ENCODE measurements at places on chromosomes 4 and X.

- no peak for DNase-seq
These were observed 9.4 kb downstream of the TASL start for GRCh38 chrX:30568136-30568535.

GRCh38 chr4:52979020-52979419, 116.9 kb downstream of the RASL11B start:
- no peak for DNase-seq

DNA sequence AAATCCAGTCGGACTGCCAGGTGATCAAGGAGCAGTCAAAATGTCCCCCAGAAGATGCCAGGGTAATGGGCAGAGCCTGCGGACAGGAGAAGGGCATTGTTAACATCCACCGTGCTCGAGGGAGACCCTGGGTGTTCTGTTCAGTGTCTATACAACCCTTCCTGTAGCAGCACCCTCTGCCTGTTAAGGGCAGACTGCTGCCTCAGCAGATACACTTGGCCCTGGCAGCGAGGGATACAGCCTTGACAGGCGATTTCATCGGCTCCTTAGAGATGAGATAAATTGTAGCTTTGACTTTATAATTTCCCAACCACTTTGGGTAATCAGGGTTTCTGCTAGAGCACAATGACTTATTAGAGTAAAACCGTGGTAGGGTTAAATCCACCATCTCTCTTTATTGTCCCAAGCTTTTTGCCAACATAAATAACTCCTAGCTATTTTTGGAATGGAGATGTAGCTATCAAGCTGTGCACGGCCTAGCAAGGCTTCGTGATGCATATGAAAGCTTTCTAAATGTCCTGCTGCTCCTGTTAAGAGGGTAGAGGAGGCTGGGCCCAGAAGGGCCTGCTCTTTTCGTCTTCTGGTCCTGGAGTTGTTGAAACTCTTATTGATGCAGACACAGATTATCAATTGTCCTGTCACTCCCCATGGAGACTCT, 195.9 kb downstream of the CPEB2 start:
- DNase-seq = no peak

GRCh38 chr4:57766341-57766740, 656.2 kb upstream of the IGFBP7 start:
- DNase-seq = no peak

GRCh38 chr4:96189761-96190160, 349.9 kb downstream of the PDHA2 start:
- DNase-seq = no peak

DNA sequence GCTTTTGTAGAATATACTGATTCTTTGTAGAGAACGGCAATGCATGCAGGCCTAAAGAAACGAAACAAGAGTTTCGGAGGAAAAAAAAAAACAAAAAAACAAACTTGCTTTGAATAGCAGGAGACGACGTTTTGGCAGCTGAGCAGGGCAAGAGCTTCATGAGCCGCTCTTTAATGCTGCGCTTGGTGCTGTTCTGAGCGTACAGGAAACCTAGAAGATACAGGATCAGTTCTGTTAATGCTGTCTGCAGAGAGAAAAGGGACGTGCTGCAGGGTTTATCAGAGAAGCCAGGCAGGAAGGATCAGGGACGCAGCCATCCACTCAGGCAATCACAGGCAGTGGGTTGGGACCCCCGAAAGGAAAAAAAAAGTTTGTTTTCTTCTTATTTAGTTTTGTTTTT, 182.2 kb downstream of the PACRGL start:
- no peak for DNase-seq

GRCh38 chr4:108337923-108338322, 169.2 kb upstream of the LEF1 start:
- no peak for DNase-seq

GRCh38 chr4:169070895-169071218, 60.8 kb upstream of the CBR4 start:
- DNase-seq = no peak

DNA sequence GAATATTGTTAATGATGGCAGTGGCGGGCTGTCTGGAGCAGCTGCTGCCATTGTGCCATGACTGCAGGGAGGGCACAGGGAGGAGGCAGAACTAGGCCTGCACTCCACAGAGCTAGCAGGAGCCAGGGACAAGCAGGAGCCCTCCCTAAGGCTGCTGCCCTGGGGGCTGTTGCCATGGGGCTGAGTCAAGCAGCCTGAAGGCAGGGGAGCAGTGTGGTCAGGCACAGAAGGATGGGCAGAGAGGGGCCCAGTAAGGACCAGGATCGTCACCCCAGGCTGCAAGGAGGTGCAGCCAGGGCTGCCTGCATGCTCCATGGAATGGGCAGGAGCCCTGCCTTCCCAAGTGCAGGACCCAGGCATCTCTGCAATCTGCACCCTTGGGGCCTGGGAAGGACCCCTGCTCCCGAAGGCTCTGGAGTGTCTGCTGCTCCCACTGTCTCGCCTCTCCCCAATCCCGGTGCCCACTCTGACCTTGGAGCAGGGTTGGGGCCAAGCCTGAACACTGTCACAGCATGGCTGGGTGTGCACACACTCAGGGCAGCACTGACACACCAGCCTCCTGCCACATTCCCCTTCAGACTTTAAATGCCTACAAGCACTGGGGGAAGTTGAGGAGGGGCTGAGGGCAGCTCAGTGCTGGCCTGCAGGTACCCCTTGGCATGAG, 98.3 kb upstream of the GALNTL6 start:
- DNase-seq = no peak

DNA sequence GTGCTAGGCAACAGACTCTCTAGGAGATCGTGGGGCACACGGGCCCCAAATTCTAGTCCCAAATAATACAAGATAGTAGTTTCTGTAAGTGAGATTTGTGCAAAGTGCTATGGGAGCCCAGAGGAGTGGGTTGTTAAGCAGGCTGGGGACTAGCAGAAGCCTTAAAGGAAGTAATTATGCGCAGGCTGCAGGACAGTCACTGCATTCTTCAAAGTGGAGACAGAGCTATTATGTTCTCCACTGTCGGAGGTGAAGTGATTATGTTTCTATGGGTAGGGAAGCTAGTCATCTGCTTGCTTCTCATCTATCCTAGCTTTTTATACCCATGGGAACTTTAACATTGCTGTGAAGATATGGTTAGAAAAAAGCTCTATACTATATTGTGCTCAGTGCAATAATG, 154.2 kb downstream of the CPE start:
- no peak for DNase-seq

DNA sequence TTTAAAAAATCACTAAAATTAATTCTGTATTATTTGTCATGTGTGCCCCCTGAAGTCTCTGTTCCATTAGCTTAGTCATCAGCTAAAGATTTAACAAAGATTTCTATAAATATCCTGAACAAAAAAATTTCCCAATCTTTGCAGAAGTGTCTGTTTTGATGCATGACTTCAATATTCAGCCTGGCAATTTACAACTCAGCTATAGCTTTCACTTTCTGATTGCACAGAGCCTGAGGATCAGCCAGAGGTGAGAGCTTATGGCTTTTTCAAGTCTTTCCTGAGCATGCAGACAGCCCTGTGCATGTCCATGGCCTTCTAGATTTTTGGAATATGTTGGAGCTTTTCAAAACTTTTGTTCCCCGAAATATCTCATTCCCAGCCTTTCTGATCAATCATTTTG, 420.1 kb downstream of the ZNF674 start:
- no peak for DNase-seq

GRCh38 chr4:5992828-5993321, 25.4 kb downstream of the C4orf50 start:
- DNase-seq = no peak

- no peak for DNase-seq
These were observed 125.0 kb downstream of the ARHGAP6 start for GRCh38 chrX:11540532-11541377.

GRCh38 chr4:109672169-109672930, 30.9 kb downstream of the CASP6 start:
- DNase-seq = no peak

DNA sequence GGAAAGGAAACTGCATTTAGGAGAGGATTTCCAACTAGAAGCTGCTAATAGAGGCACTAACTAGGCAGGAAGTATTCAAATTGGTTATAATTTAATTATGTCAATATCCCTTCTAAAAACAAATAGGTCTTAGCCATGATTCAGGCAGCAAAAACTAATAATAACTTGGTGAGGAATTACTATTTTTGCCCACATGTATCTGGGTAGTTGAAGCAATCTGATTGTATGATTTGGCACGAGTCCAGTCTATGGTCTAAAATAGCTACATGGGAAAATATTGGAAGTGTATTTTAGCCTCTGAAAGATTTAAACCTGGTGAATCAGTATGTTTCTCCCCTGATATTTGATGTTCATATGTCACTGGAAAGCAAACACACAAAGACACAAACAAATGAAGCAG, 62.2 kb downstream of the MFAP3L start:
- DNase-seq = no peak

- no peak for DNase-seq
These were observed 88.4 kb upstream of the PAQR3 start for GRCh38 chr4:79027656-79028055.

GRCh38 chr4:100149190-100149589, 41.1 kb downstream of the DDIT4L start:
- no peak for DNase-seq

- DNase-seq = no peak
These were observed 366.5 kb downstream of the FAT4 start for GRCh38 chr4:125681240-125681639.

GRCh38 chr4:145217349-145217748, 37.0 kb upstream of the OTUD4 start:
- no peak for DNase-seq

- no peak for DNase-seq
These were observed 147.8 kb upstream of the PAQR3 start for GRCh38 chr4:79087071-79087470.

DNA sequence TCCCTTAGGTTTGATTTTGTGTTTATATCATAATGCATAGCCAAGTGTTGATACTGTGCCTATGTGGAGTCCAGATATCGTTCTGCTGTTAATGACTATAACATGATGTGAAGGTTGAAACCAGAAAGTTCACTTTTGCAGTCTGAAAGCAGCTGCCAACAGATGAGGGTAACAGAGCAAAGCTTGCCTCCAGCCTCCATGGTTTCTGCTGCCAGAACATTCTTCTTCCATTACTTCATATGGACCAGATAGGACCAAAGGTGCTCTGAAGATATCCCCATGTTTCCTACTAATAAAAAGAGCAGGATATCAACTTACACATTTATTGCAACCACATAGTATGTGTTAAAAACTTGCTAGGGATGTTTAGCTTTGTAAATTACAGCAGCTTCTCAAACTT, 394.1 kb downstream of the SPRY1 start:
- DNase-seq = no peak

- DNase-seq = no peak
These were observed 22.8 kb upstream of the ADGRL3 start for GRCh38 chr4:61177367-61177766.

DNA sequence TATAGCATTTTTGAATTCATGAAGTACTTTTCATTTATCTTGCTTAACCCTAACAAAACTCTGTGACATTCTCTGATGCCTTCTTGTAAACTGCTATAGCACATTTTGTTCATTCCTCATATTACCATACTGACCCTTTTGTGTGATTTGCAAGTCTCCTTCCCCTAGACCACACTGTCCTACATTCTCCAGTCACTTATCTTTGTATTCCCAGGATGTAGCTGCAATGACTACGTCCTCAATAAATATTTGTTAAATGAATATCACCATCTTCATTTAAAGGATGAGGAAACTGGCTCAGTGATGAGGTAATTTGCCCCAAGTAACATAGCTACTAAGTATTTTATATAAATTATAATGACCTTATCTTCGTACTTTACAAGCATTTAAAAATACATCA, 11.9 kb downstream of the HUWE1 start:
- no peak for DNase-seq

- DNase-seq = no peak
These were observed 2144.2 kb upstream of the AGA start for GRCh38 chr4:179586460-179586859.

GRCh38 chr4:25172961-25173915, 13.0 kb upstream of the SEPSECS start:
- no peak for DNase-seq

DNA sequence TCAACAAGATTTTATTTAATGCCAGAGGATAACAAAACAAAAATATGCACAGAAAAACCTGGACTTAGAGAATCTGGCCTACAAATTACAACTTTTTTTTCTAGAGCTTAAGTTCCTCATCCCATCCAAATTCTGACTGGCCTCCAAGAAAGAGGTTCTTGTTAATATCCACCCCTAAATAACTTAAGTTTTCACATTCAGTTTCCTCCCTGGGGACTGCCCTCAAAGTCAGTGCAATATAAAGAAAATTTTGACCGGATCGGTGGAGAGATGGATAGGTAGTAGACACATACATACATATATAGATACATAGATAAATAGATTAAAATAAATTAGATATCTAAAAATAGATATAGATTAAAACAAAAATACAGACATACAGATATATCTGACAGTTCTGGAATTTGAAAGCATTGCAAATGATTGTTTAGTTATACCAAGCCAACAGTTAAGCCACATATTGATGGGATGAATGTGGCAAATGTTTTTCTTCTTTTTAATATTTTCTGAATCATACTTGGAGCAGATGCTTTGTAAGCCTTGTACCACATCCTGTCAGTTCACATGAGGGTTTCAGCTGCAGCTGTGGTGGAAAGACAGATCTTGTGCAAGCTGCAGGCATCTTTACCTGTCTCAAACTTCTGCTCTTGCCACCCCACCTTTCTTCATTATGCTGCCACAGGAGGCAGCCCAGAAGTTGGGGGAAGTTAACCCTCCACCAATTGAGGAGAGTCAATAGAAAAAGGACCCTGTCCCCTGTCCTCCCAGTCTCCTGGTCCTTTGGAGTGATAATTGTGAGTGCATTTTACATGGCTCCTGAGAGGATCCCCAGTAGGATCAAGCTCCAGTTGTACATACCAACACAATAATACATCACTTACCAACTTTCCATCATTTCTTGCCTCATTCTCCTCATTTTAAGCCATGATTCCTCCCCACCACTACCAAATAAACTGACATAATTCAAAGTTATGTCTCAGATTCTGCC, 58.5 kb upstream of the PRDM8 start:
- DNase-seq = peak; percentile 27

- DNase-seq = no peak
These were observed 214.8 kb downstream of the SPATA18 start for GRCh38 chr4:52265781-52266525.

DNA sequence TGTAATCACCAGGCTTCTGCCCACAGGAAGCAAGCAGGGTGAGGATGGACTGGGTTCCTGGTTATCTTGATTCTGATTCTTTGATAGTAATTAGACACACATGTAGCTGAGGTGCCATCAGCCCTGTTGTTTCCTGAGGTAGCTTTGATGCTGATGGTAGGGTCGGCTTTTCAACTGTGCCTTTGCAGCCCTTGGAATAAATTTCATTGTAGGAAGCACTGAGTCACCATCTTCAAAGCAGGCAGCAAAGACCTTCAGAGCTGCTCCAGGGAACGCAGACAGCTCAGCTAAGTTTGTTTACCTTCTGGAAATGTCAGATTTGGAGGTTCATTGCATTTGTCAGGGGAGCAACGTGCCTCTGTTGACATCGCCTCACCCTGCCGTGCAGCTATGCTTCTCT, 135.4 kb downstream of the ASMT start:
- DNase-seq = no peak

- DNase-seq = no peak
These were observed 1.4 kb downstream of the GATA1 start for GRCh38 chrX:48787505-48788443.

Data from effector memory CD4-positive, alpha-beta T cell (primary cell).